ENCODE measurements at places on chromosomes 6 and 20.

- no peaks in the 10 kb centered on the region for H3K27me3 ChIP-seq
- no peak overlapping the region for H3K27ac ChIP-seq
- H3K36me3 ChIP-seq = no peaks in the 10 kb centered on the region
- no peak for DNase-seq
- no peaks in the 10 kb centered on the region for H3K4me1 ChIP-seq
- H3K4me3 ChIP-seq = no peak overlapping the region
Measured at GRCh38 chr6:70889270-70889669, 67.6 kb downstream of the B3GAT2 start.

DNA sequence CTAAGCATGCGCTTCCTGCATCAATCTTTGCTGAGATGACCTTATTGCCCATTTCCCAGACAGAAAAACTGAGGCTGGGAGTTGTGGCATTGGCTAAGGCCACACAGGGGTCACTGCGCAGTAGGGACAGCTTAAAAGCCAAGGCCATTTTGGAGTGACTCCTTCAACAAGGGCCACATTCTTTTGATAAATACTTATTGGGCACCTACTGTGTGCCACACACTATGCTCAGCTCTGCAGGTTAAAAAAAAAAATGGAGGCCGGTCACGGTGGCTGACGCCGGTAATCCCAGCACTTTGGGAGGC, 108.6 kb downstream of the CEBPB start:
- H3K4me3 ChIP-seq = no peak overlapping the region
- H3K4me1 ChIP-seq = no peaks in the 10 kb centered on the region
- no peaks in the 10 kb centered on the region for H3K27me3 ChIP-seq
- no peak for DNase-seq

- H3K27ac ChIP-seq = no peak overlapping the region
- no peaks in the 10 kb centered on the region for H3K4me1 ChIP-seq
- no peak for DNase-seq
- H3K27me3 ChIP-seq = no peaks in the 10 kb centered on the region
Measured at GRCh38 chr20:46914789-46915379, 20.2 kb downstream of the EYA2 start.

- H3K4me1 ChIP-seq = no peaks in the 10 kb centered on the region
- no peak overlapping the region for H3K4me3 ChIP-seq
- H3K27me3 ChIP-seq = no peaks in the 10 kb centered on the region
- H3K36me3 ChIP-seq = no peaks in the 10 kb centered on the region
Measured at GRCh38 chr6:18707714-18708439, 320.7 kb downstream of the RNF144B start.

GRCh38 chr20:362271-363254, 15.7 kb downstream of the NRSN2 start:
- DNase-seq = peak; percentile 44
- H3K4me3 ChIP-seq = no peak overlapping the region
- H3K4me1 ChIP-seq = peaks cover 31% of the 10 kb centered on the region
- H3K27ac ChIP-seq = no peak overlapping the region

- no peaks in the 10 kb centered on the region for H3K4me1 ChIP-seq
- H3K27me3 ChIP-seq = no peaks in the 10 kb centered on the region
- no peak overlapping the region for H3K27ac ChIP-seq
- H3K4me3 ChIP-seq = no peak overlapping the region
- no peaks in the 10 kb centered on the region for H3K36me3 ChIP-seq
Measured at GRCh38 chr20:63160641-63161175, 55.2 kb downstream of the YTHDF1 start.

GRCh38 chr20:42945234-42945994, 244.3 kb downstream of the PTPRT start:
- H3K27me3 ChIP-seq = no peaks in the 10 kb centered on the region
- peaks cover 9% of the 10 kb centered on the region for H3K4me1 ChIP-seq
- no peaks in the 10 kb centered on the region for H3K36me3 ChIP-seq

DNA sequence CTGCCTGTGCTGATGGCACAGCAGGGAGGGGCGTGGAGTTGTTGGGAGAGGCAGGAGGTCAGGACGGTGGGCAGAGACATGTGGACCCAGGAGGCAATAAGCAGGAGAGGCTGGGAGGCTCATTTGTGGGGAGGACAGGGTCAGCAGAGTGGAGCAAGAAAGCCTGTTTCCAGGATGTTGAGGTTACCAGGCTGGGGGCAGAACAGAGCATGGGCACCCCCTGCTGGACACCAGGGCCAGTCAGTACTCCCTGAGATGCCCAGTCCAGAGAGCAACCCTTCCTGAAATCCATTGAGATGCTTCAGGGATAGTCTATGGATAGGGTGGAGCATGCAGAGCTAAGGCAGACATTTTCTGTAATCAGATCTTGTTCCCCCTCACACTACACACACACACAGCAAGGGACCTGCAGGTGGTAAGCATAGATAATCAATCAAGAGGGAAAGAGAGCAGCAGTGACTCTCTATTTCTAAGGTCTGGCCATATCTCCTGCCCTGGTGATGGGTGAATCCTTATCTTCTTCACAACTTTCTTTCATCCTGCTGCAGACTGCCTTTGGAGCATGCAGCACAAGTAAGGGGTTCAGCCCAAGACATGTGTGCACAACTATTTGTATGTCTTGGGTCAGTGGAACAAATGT, 41.7 kb downstream of the MOCS1 start:
- peak; percentile 68 for DNase-seq
- H3K27me3 ChIP-seq = no peaks in the 10 kb centered on the region
- no peak overlapping the region for H3K27ac ChIP-seq
- H3K36me3 ChIP-seq = peaks cover 5% of the 10 kb centered on the region
- peaks cover 7% of the 10 kb centered on the region for H3K4me1 ChIP-seq
- no peak overlapping the region for H3K4me3 ChIP-seq

GRCh38 chr6:100504786-100505737, 40.3 kb upstream of the SIM1 start:
- no peaks in the 10 kb centered on the region for H3K27me3 ChIP-seq
- H3K27ac ChIP-seq = no peak overlapping the region
- no peaks in the 10 kb centered on the region for H3K4me1 ChIP-seq
- no peaks in the 10 kb centered on the region for H3K36me3 ChIP-seq
- DNase-seq = peak; percentile 31

GRCh38 chr6:40406175-40406574, 181.0 kb downstream of the LRFN2 start:
- DNase-seq = no peak
- no peak overlapping the region for H3K27ac ChIP-seq
- H3K4me3 ChIP-seq = no peak overlapping the region

DNA sequence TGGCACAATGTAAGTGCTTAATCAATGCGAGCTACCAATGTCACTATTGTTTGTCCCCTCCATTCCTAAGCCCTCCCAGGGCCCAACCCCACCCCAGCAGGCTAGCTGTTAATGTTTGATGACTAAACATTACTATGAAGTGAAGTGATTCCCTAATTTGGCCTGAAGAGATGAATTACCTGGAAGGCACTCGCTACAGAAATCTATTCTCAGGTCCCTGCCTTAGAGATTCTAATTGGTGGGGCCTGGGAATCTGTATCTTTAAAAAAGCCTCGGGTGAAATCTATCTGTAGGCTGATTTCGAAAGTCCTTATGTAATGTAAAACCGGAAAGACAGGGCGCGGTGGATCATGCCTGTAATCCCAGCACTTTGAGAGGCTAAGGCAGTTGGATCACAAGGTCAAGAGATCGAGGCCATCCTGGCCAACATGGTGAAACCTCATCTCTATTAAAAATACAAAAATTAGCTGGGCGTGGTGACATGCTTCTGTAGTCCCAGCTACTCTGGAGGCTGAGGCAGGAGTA, 16.9 kb upstream of the SNAI1 start:
- no peaks in the 10 kb centered on the region for H3K36me3 ChIP-seq
- peak; percentile 41 for DNase-seq
- H3K27ac ChIP-seq = no peak overlapping the region
- no peaks in the 10 kb centered on the region for H3K27me3 ChIP-seq
- H3K4me1 ChIP-seq = peaks cover 17% of the 10 kb centered on the region
- no peak overlapping the region for H3K4me3 ChIP-seq

DNA sequence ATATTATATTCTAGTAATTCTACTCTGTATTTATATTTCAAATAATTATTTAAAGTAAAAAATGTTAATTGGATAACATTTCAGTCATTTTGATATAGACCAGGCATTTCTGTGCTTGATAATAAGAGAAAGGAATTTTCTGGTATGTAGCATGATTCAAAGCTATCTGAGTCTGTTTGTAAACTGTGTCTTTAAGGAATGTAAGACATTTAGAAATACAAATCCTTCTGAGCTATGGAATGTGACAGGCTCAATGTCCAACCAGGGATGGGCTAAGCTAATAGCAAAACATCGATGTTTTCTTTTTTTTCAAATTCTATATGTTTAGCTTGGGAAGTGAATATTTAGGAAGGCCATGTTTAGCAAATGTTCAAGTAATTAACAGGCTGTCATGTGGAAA, 41.5 kb upstream of the FAM83B start:
- no peaks in the 10 kb centered on the region for H3K27me3 ChIP-seq
- no peaks in the 10 kb centered on the region for H3K4me1 ChIP-seq
- peak; percentile 53 for DNase-seq
- H3K4me3 ChIP-seq = no peak overlapping the region
- no peaks in the 10 kb centered on the region for H3K36me3 ChIP-seq
- no peak overlapping the region for H3K27ac ChIP-seq

- peaks cover 4% of the 10 kb centered on the region for H3K4me1 ChIP-seq
- no peaks in the 10 kb centered on the region for H3K27me3 ChIP-seq
- no peak overlapping the region for H3K4me3 ChIP-seq
- no peaks in the 10 kb centered on the region for H3K36me3 ChIP-seq
- DNase-seq = peak; percentile 92
Measured at GRCh38 chr20:1423625-1424106, 30.8 kb upstream of the FKBP1A start.

GRCh38 chr6:134936931-134937330, 13.0 kb downstream of the ALDH8A1 start:
- H3K4me1 ChIP-seq = peaks cover 4% of the 10 kb centered on the region
- no peaks in the 10 kb centered on the region for H3K36me3 ChIP-seq
- no peaks in the 10 kb centered on the region for H3K27me3 ChIP-seq

DNA sequence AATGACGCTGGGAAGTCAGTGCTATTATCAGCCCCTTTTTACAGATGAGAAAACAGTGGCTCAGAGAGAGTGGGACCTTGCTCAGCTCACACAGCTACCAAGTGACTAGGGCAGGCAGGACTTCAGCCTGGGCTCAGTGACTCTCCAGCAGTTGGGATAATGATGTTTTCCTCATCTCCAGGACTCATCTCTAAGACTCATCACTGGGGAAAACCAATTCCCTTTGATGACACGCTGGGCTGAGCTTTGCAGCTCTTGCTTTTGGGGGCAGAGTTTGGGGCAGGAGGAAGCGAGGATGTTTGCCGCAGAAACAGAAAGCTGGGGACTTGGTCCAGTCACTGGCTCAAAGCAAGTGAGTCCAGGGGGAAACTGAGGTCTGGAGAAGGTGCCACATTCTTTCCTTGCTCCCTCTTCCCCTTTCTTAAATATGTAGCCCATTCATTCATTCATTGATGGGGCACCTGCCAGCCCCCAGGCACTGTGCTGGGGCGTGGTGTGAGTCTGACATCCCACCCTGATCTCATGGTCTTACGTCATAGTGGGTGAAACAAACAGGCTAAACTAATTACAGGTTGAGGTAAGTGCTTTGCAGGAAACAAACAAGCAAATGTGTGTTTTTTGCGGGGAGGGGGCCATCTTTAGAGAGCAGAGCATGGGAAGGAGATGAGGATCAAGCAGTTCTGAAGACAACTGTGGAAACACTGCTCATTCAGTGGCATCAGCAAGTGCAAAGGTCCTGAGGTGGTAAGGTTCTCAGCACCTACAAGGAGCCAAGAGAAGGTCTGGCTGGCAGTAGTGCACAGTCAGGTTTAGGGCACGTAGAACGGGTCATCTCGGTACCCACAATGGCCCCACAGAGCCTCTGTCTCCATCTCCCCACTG, 74.4 kb upstream of the PMEPA1 start:
- no peak overlapping the region for H3K27ac ChIP-seq
- peaks cover 6% of the 10 kb centered on the region for H3K4me1 ChIP-seq
- H3K27me3 ChIP-seq = no peaks in the 10 kb centered on the region

- H3K27ac ChIP-seq = no peak overlapping the region
- no peaks in the 10 kb centered on the region for H3K36me3 ChIP-seq
- H3K27me3 ChIP-seq = no peaks in the 10 kb centered on the region
- DNase-seq = no peak
- peaks cover 2% of the 10 kb centered on the region for H3K4me1 ChIP-seq
Measured at GRCh38 chr20:46800409-46800804, 91.0 kb downstream of the SLC2A10 start.

DNA sequence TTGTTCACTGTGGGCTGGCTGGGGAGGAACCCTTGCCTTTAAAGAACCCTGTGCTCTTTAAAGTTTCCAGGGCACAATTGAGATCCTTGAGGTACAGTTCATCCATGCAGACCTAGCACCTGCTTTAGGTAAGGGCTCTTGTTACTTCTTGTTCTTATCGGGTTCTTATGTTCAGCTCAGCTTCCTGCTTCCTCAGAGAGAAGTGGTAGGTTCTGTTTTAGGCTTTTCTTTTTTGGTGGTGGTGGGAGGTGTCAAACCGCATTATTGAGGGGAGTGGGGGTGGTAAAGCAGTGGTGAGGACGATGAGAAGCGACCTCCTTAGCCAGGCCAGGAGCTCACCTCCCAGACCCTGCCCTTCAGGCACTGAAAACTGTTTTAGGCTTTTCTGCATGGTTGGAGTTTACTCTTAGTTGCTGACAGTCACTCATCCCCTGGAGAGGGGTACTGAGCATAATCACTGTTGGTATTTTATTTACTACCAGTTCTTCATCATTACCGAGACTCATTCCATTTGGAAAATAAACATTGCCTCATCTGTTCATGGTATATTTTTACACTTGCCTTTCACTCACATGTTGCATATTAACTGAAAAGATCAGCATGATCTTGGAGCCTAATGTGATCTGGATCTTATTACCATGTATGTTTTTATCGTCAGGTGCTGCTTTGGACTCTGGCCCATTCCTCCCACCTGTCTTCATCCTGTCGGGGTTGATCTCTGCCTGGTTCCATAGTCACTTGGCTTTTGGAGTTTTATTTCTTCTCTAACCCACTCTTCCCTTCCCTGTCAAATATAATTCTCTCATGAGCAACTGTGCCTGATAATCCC, 35.4 kb downstream of the SLC16A10 start:
- no peaks in the 10 kb centered on the region for H3K36me3 ChIP-seq
- no peak overlapping the region for H3K4me3 ChIP-seq
- H3K4me1 ChIP-seq = no peaks in the 10 kb centered on the region
- H3K27ac ChIP-seq = no peak overlapping the region

- H3K27ac ChIP-seq = no peak overlapping the region
- no peak overlapping the region for H3K4me3 ChIP-seq
- H3K4me1 ChIP-seq = peaks cover 22% of the 10 kb centered on the region
- no peak for DNase-seq
- no peaks in the 10 kb centered on the region for H3K36me3 ChIP-seq
Measured at GRCh38 chr6:41371461-41371991, 36.1 kb downstream of the NCR2 start.

Data from trophoblast cell (in vitro differentiated cells and primary cell).